ENCODE measurements at places on chromosomes 7 and 10.

- no peak for DNase-seq
These were observed 432.2 kb downstream of the KIF20B start for GRCh38 chr10:90133606-90134005.

DNA sequence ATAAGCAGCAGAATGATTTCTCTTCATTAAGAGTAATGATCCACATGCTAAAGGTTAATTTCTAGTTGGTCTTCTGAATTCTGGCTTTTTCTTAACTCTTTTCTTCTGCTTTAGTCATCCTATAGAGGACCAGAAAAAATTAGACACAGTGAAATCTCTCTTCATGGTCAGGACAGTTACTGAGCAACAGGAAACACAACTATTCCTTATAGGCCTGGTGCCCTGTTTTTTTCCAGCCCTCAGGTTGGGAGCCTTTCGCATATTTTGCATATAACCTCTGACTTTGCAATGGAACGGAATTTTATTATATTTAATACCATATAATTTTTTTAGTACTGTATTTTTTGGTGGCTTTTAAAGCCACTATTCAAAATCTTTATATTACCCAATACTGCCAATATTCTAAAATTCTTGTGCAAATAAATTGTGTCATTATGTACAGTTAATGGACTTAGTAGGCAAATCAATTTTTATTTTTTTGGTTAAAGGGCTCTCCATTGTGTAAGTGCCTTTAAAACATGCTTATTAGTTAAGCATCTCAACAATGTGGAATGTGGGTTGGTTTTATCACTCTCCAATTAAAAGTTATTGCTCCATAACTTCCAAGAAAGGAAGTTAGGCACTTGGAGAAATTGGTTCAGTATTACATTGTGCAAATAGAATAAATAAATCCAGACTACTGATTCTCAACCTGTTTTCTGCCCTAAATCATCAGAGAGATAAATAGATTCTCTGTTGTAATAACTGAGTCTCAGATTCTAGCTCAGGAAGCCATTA is 22.5 kb downstream of the ARL4A start:
- DNase-seq: no peak

- DNase-seq: no peak
These were observed 50.2 kb downstream of the LAMB4 start for GRCh38 chr7:108079648-108080591.

GRCh38 chr10:115046686-115047236 is 46.4 kb upstream of the ATRNL1 start:
- DNase-seq: no peak

- DNase-seq: no peak
These were observed 59.1 kb downstream of the ARID5B start for GRCh38 chr10:61960396-61961120.

- no peak for DNase-seq
These were observed 253.7 kb upstream of the PITRM1 start for GRCh38 chr10:3426190-3426845.

DNA sequence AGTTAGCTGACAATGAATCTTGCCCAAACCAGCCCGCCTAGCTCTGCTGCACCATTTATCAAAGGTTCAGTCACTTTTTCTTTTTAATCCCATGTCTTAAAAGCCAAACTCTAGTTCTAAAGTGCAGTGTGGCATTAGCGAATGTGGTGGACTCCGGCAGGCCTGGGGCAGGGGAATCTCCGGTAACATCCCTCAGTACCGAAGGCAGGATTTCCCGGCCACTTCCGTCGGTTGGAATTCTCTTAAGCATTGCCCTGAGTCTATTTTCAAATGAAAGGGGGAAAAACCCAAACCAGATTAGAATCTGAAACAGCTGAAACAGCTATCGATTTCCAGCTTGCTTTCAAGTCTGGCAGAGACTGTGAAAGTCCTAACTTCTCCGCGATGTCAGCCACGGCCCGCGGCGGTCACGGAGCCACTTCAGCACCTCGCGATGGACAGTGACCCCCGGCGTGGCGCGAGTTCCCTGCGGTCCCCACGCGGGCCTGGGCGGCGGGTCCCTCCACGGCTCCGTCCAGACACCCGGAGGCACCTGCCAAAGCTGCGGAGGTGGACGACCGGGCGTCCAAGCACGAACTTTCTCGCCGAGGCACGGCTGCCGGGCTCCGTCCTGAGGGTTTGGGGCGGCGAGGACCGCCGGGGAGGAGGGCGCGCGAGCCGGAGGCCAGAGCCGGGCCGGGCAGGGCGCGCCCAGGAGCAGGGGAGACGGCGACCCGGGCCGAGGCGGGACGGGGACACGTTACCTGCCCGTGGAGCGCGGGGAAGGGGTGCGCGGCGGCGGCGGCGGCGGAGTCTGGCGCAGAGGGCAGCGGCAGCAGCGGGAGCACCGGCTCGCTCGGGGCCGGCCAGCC is 745 bp downstream of the TCERG1L start:
- no peak for DNase-seq

- no peak for DNase-seq
These were observed 20.1 kb upstream of the DDIT4 start for GRCh38 chr10:72253578-72253977.

DNA sequence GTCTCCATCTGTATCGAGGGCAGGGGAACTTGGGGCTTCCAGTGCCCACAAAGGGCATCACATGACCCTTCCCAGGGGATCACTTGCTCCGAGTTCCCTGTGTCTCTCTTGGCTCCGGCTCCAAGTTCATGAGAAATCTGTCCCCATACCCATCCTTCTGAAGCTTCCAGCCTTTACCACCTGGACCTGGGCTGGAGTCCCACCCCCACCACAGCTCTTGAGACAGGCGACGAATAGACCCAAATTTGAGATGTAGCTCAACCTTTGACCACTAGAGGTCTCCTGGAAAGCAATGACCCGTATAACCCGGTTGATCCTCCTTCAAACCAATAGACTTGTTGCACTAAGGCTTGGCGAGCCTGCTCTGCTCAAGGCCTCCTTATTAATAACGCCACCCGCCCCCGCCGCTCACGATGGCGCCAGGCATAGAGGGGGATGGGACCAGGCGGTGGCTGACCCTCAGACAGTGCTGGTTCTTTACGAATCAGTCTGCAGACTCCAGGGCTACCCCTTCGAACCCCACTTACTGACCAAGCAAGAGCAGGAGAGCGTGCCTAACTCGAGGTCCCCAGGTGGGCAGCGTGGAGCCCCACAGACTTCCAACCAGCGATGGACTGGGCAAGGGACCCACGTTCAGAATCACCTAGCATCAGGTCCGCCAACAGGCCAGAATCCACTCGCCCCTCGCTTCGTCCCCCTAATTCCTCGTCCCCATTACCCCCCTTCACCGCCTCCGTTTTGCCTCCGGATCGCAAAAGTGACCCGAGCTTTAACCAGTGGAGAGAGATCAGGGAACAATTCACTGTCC is 4.4 kb upstream of the ARID5B start:
- peak; percentile 35 for DNase-seq

GRCh38 chr10:24483701-24484100 is 240.0 kb downstream of the ARHGAP21 start:
- no peak for DNase-seq

DNA sequence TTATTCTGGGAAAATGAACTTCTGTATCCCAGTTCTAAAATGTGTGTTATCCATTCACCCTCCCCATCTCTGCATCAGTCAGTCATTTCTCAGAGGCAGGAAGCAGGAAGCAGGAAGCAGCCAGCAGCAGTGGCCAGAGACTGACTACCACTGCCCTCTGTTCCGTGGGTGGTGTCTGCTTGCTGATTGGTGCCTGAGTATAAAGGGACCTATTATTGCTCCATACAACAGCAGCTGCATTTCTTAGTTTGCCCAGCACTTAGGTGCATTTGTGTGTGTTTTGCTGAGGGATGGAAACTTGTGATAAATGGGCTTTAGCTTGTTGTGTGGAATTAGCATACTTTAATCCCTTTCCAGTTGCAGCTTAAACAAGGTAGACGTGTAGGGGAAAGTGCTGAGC is 582.2 kb downstream of the SORCS1 start:
- DNase-seq: no peak

GRCh38 chr10:15344876-15345285 is 26.2 kb downstream of the FAM171A1 start:
- DNase-seq: no peak

- DNase-seq: no peak
These were observed 146.5 kb upstream of the PRSS1 start for GRCh38 chr7:142602756-142603155.

GRCh38 chr7:6260291-6261187 is 11.9 kb downstream of the CYTH3 start:
- DNase-seq: no peak

GRCh38 chr10:3999642-4000041 is 214.6 kb upstream of the KLF6 start:
- DNase-seq: no peak

DNA sequence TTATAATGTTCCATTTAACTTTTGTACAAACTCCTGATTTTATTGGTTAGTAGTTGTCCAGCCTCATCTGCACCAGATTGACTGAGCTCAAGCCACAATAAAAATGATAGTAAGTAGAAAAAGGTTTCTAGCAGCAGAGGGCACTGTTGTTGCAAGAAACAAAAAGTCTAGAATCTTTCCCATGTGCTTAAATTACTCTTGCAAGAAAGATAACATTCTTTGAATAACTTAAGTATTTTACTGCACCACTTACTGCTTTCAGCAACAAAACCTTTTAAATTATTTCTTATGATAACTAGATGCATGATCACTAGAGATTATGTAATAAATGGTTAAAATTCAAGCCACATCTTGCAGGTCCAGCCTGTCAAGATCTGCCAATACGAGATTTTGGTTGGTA is 27.0 kb downstream of the LMOD2 start:
- no peak for DNase-seq

DNA sequence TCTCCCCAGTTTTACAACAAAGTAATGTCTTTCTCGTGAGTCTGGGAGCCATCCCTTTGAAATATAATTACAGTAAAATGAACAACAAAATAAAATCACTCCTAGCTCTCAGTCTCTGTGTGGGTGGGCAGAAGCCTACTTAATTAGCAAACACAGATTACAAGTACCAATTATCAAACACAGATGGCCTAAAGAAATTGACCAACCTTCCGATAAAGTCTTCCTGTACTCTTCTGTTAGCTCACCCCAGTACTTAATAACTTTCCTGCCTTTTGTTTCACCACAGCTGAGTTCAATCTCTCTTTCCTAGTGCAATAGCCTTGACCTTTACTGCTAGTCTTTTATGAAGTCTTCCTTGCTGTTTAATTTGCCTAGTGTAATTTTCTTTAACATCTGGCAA is 719.2 kb upstream of the MBL2 start:
- DNase-seq: no peak

- DNase-seq: no peak
These were observed 167.9 kb upstream of the SLC26A5 start for GRCh38 chr7:103613655-103614642.

- no peak for DNase-seq
These were observed 531.1 kb upstream of the STEAP1 start for GRCh38 chr7:89623018-89623672.

GRCh38 chr7:114567416-114567815 is 152.8 kb downstream of the FOXP2 start:
- no peak for DNase-seq

- no peak for DNase-seq
These were observed 25.2 kb downstream of the TMEM270 start for GRCh38 chr7:73885975-73886798.

GRCh38 chr7:109127145-109127544 is 557.5 kb downstream of the DNAJB9 start:
- DNase-seq: no peak

GRCh38 chr7:127251036-127251464 is 1.7 kb downstream of the GRM8 start:
- DNase-seq: no peak

DNA sequence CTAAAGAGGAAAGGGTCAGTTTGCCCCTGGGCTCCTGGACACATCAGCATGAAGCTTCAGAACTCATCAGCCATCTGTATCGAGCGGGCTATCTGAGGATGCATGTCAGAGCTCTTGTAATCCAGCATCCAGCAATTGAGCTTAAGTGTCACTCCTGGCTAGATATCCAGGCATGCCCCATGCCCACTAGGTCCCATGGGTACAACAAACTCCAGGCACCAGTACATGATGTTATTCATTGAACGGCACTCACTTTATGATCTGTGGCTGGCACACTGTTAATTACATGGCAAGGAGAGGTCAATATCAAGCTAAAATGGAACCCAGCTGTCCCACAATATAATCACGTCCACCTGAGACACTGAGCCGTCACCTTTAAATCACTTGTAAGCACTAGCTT is 274.2 kb downstream of the ELMO1 start:
- no peak for DNase-seq

- DNase-seq: no peak
These were observed 82.0 kb upstream of the GRB10 start for GRCh38 chr7:50864694-50865093.
